HEK293T (cell line): ENCODE measurements at places on chromosomes 3 and 15.

DNA sequence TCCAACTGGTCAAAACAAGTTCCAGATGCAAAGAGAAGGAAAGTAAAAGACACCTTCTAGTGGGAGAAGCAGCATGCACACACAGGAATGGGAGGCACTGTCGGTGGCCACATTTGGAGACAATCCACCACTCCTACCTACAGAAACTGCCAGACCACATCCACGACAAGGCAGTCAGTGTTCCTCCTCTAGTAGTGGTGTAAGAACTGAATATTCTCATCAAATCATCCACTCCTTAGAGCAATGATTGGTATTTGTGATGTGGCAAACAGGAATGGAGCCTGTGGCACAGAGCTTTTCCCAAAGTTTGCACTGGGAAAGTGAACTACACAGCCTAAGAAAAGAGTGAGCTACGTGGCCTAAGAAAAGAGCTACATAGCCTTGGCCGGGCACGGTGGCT is 5.1 kb upstream of the SPINT1 start:
- DNase-seq: no peak

DNA sequence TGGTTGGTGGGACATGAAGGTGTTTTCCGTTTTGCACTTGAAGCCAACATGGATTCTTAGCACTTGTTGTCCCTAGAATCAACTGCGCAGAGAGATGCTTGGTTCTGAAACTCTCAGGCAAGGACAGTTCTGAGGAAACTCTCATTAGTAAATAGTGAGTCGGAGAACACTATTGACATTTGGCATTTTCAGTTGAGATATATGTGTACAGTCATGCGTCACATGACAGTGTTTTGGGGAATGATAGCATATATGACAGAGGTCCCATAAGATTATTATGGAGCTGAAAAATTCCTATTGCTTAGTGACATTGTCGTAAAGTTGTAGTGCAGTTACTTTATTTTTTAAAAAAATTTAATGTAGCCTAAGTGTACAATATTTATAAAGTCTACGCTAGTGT is 5.8 kb downstream of the APBA2 start:
- DNase-seq: no peak

GRCh38 chr3:124995460-124995994 is 60.3 kb downstream of the HEG1 start:
- DNase-seq: peak; percentile 46

GRCh38 chr15:69758810-69759790 is 306.5 kb downstream of the RPLP1 start:
- no peak for DNase-seq

- peak; percentile 83 for DNase-seq
Measured at GRCh38 chr15:75723847-75724660, 11.4 kb upstream of the CSPG4 start.

DNA sequence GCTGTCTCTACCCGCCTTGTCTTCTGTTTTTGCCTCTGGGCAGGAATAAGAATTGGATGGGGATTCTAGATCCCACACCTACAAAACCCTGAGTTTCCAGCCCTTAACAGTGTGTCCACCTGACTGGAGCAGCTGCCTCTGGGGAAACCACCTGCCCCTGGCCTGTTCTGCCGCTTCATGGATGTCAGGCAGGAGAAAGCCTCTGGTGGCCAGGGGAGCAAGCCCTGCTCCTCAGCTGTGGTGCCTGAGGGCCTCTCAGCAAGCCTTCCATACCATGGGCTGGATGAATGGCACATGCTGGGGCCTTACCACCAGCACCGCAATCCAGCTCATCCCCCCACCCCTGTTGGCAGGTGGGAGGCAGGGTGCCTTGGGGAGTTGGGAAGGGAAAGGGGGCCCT is 5.3 kb upstream of the CPNE9 start:
- no peak for DNase-seq

- no peak for DNase-seq
Measured at GRCh38 chr3:55775366-55776154, 288.5 kb upstream of the WNT5A start.

DNA sequence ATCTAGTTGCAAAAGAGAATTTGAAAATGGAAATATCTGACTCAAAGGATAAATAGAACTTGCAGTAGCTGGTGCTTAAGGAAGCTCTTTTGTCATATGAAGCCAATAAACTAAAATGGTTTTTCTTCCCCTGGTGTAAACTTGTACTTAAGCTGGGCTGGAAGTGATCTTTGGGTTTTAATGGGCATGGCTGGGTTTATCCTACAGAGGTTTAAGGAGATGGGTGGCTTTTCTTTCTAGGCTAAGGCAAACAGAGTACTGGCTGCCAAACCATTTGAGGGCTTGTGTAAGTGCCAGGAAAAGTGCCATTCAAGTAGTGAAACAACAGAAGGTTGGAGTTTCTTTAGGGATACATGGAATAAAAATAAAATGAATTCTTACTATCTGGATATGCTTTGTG is 12.1 kb upstream of the UTS2B start:
- DNase-seq: no peak

DNA sequence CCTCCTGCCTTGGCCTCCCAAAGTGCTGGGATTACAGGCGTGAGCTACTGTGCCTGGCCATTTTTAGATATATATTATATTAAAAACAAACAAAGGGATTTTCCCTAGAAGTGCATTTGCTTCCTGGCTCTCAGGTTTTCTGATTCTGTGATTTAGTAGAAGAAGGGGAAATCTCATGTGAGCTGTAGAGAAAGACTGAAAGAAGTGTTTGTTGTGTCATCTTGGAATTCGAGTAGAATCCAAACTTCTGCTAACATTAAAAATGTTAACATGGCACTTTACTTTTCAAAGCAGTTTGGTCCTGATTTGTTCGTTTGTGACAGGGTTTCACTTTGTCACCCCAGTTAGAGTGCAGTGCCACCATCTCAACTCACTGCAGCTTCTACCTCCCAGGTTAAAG is 34.9 kb downstream of the IQGAP1 start:
- no peak for DNase-seq

DNA sequence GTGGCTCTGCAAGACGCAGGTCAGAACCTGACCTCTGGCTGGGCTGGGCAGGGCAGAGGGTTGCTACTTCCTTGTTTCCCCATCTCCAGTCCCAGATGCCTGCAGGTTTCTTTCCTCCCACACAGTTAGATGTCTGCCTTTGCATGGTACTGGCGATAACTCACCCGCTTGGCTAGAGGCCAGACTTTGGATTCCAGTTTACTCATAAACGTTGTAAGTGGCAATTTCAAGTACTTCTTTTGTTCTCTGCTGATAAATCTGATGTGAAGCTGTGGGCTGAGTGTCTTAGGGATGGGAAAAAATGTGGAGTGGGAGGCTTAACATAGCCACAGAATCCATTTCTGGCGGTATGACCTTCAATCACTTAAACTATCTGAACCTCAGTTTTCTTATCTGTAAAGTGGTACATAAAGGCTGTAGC is 194.2 kb downstream of the EBLN2 start:
- peak; percentile 62 for DNase-seq

DNA sequence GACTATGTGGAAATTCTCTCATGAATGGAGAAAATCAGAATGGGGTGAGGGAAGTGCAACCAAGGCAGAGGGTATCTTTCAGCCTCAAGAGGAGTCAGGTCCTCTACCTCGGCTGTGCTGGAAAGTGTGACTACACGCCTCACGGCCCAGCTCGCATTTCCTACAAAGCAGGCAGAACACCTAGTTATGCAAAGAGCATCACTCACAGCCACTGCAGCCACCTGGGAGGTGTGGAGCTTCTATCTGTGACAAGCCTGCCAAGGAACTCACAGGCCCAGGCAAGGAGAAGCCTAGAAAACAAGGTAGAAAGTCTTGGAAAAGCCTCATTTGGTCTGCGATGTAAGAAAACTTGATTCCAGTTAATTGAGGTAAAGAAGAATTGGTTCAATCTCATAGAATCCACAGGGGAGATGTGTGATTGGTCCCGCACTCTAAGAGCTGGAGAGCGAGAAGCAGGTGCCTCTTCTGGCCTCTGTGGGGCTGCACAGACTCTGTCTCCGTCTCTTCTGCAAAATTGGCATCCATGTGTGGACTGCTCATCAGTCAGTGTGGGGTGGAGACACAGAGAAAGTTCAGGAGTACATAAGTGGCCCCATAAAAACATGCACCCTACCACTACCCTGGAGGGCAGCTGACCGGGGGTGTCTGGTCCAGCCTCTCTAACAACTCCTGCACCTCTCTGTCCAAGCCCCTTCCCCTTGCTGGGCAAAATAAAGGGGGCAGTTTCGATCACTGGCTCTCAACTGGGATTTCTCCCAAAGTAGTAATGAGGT is 76.8 kb downstream of the TAMM41 start:
- DNase-seq: no peak
